ENCODE measurements at places on chromosomes 16 and 17. TPM values are rescaled to one million over a fixed set of nuclear protein-coding genes. Genes with fewer than 3 reads are reported as not detected.
A peak's percentile ranks its signal among the peaks of the same experiment; 100 is the strongest.

DNA sequence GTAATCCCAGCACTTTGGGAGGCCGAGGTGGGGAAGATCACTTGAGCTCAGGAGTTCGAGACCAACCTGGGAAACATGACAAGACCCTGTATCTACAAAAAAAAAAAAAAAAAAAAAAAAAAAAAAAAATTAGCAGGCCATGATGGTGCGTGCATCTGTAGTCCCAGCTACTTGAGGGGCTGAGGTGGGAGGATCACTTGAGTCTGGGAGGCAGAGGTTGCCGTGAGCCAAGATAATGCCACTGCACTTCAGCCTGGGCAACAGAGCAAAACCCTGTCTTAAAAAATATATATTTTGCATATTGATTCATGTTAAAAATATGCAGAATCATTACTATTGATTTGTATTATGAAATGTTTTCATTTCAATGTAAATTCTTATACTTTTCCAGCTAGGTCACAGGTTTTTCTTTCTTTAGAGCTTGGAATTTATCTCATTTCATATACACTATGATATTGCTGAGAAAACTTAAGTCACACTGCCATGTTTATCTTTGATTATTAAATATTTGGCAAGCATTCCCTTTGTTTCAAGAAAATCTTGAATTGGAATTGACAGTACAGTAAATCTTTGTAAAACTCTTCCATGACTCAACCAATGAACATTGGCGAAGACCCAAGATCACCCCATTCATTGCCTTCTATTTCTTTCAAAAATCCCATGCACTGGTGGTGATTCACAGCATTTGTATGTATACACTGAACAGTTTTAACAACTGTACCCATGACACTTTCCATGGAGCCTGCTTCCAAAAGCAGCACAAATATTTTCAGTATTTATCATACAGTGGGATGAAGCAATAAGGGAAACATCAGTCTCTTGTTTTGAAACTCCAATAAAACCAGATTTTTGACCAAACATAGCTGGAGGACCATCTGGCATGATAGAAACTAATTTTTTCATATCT lies 83.5 kb upstream of the TNRC6A start:
- ATAC-seq = peak; percentile 100

The MYO1C gene
- 94.2 TPM for total RNA-seq

The C17orf78 gene
- total RNA-seq = not detected

The C1QL1 gene
- total RNA-seq = 0.12 TPM

The DUSP3 gene
- 36.3 TPM for total RNA-seq

GRCh38 chr16:86994651-86995171 lies 322.5 kb downstream of the C16orf95 start:
- no peak for ATAC-seq

The BCL6B gene
- 3.7 TPM for total RNA-seq
